ENCODE measurements at places on chromosomes 7 and 10.
A peak's percentile ranks its signal among the peaks of the same experiment; 100 is the strongest.

DNA sequence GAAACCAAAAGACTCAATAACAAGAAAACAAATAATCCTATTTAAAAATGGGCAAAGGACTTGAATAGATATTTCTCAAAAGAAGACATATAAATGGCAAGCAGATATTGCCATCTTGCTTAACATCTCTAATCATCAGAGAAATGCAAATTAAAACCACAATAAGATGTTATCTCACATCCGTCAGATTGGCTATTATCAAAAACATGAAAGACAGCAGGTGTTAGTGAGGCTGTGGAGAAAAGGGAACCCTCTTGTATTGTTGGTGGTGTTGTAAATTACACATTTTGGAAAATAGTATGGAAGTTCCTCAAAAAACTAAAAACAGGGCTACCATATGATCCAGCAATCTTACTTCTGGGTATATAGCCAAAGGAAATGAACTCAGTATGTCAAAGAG, 25.7 kb downstream of the OPALIN start:
- no peak for DNase-seq

DNA sequence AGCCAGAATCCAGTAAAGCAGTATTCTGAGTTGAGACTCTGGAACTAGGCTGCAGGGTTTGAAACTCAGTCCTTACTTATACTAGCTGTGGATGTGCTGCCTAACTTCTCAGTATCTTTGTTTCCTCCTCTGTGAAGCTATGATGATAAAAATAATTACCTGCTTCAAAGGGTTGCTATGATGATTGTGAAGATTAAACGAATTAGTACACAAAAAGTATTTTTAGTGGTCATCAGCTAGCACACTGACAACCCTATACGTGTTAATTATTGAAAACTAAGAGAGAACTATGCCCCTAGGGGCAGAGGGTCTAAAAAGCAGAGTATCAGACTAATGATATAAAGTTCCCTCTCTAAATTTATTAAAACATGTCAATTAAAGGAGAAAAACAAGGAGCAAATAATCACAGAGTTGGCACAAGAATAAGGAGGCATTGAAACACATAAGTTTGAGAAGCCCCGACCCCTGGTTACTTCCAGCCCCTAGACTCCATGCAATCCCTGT, 34.4 kb upstream of the ADD3 start:
- no peak for DNase-seq

GRCh38 chr10:7493996-7494395, 83.2 kb upstream of the SFMBT2 start:
- DNase-seq = no peak

DNA sequence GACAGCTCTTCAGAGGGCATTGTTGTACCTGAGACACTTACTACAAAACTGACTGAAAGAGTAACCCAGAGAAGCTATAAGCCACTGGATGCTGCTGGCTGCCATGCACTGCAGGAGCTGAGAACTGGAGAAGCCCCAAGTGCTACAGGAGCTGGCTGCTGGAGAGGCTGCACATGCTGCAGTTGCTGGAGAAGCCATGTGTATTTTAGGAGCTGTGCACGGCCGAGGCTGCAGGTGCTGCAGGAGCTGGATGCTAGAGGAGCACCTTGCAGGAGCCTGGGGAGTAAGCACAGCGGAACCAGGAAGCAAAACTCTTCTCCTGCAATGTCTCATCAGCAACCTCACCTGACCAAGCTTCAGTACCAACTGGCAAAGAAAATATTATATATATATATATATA, 45.5 kb downstream of the STEAP1B start:
- DNase-seq = no peak

GRCh38 chr7:28808796-28809533, 149.2 kb downstream of the TRIL start:
- DNase-seq = no peak

GRCh38 chr10:614790-615582, 74.5 kb downstream of the DIP2C start:
- no peak for DNase-seq

DNA sequence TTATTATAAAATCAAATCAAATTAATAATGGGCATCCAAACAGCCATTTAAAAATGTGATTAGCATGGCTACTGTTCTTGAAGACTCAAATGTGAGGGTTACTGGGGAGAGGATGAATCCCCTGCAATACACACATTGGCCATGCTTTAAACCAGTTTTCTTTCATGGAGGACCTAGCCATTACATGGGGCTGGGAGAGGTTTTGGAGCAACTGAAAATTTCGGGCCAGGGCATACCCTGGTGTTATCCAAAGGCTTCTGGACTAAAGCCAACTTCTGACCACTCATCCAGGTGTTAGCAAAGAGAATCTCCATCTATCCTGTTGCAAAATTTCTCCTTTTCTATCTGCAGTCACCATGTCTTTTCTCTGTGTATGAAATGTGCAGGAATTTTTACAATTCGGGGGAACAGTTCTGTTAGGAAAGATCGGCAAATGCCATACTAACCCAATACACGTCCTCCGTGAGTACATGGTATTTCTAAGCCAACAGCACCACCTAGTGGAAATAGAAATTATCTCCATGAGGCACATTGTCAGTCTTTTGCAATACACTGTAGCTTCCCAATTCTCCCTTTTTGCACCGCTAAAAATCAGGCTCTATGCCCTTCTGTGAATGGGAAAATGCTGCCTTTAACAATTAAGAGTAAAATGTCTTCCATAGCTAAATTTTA, 47.0 kb upstream of the ZNF107 start:
- DNase-seq = peak; percentile 68

- no peak for DNase-seq
These were observed 171.5 kb upstream of the GRB10 start for GRCh38 chr7:50954245-50954644.

DNA sequence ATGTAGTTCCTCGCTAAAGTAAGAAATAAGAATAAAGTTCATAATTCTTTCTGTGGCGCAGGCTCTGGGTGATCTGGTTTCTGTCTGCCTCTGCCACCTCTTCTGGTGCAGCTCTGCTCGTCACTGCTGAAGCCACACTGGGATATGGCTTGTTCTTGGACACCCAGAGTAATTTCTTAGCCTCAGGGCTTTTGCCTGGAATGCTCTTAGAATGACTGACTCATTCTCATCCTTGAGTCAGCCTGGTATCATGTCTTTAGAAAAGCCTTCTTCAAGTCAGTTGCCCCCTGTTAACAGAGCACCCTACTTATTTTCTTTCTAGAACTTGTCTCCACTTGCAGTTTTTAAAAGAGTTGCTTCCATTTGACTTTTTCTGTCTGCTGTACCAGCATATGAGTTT, 2.0 kb downstream of the ZSCAN25 start:
- DNase-seq = no peak

GRCh38 chr10:21417172-21417712, 108.2 kb downstream of the SKIDA1 start:
- DNase-seq = no peak

DNA sequence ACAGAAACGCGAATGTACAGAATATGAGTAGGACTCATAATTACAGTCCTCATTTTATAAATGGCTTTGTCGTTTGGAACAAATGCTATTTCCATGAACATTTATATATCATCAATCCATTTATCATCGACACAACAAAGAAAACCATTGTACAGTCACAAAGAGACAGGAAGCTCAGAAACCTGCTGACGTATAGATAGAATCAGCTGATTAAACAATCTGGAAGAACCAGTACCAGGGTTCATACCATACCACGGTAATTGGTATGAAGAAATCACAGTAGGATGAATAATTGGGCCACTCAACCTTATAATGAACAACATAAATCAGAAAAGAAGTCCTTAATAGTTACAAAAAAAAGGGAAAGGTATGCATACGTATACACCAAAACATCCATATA, 295.0 kb downstream of the PARD3 start:
- no peak for DNase-seq

GRCh38 chr10:132904181-132904813, 38.1 kb downstream of the CFAP46 start:
- peak; percentile 62 for DNase-seq

Measured in suppressor macrophage treated with lipopolysaccharide for 4 hours (primary cell).